Activated CD4-positive, alpha-beta T cell treated with anti-CD3 and anti-CD28 coated beads, Interleukin-2, amount 10 ng/mL, durations not matched to agents 7 days and 5 days (primary cell): ENCODE measurements at places on chromosomes 3 and 15. TPM values are rescaled to one million over a fixed set of nuclear protein-coding genes. Genes with fewer than 3 reads are reported as not detected.

DNA sequence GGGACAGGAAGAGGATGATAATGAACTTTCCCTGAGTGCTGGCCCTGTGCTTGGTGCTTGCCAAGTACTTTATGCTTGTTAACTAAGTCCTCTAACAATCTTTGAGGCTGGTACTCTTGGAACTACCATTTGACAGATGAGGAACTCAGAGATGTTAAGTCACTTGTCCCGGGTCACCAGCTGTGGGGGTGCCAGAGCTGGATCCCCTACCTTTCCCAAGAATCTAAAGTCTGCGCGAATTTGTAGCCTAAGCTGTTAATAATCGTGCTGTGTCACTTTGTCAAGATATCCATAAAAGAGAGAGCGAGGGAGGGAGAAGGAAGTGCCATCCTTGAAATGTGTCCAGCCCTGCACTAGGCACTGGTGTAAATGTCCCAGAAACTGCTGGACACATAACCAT lies 19.0 kb upstream of the ACOX2 start:
- DNase-seq, result no peak

DNA sequence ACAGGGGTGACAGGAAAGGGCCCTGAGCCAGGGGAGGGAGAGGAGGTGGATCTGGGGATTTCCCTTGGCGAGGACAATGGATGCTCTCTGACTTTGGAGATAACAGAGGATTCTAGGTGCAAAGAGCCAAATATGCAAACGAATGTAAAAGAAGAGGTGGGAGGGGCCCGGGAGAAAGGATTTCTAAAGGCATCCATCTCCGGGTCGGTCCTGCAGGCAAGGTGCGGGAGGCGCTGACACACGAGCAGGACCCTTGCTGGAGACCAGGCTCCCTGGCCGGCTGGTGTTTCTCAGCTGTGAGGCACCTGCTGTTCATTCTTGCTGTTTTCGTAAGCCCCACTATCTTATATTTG lies 115.2 kb upstream of the TLE3 start:
- DNase-seq, result no peak

DNA sequence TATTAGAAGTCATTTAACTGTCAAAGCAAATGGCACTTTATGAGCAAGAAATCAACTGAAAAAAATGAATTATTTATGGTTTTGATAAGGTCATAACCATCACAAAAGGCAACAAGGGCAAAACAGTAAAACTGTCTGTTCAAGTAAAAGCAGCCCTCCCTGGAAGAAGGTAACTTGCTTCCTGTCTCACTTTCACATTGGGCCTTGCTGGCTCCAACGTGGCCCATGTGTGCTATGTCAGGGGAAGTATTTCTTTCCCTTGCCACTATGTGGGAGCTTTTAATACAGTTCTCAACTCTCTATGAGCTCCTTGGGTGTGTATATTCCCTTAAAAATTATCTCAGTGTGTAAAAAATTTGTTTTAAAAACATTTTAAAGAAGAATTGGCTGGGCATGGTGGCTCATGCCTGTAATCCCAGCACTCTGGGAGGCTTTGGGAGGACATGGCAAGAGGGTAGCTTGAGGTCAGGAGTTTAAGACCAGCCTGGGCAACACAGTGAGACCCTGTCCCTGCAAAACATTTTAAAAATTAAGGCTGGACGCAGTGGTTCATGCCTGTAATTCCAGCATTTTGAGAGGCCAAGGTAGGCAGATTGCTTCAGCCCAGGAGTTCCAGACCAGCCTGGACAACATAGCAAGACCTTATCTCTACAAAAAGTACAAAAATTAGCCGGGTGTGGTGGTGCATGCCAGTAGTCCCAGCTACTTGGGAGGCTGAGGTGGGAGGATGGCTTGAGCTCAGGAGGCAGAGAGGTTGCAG lies 45.2 kb upstream of the TJP1 start:
- no peak for DNase-seq

DNA sequence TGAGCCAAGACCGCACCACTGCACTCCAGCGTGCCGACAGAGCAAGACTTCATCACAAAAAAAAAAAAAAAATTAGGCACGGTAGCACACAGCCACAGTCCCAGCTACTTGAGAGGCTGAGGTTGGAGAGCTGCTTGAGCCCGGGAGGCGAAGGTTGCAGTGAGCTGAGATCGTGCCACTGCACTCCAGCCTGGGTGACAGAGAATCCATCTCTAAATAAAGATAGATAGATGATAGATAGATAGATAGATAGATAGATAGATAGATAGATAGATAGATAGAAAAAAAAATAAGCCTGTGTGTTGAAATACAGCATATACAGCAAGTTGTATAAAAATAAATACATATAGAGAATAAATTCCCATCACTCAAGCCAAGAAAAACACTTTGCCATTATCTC lies 37.3 kb downstream of the PTH1R start:
- no peak for DNase-seq

PLXNA1 gene
- 3.9 TPM for total RNA-seq

GPR160 gene
- 6.2 TPM for total RNA-seq

THRB gene
- not detected for total RNA-seq
